Astrocyte (in vitro differentiated cells and primary cell): ENCODE measurements at places on chromosomes 7 and 10. TPM values are rescaled to one million over a fixed set of nuclear protein-coding genes. Genes with fewer than 3 reads are reported as not detected.

DNA sequence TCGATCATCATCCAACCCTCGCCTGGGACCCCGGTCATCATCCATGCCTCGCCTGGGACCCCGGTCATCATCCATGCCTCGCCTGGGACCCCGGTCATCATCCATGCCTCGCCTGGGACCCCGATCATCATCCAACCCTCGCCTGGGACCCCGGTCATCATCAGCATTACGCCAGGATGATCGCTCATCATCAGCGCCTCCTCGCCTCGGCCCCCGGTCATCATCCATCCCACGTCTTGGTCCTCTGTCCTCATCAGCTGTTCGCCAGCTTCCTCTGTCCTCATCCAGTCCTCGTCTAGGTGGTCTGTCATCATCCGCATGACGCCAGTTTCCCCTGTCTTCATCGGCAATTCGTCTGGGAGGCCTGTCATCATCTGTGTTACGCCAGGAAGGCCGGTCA lies 12.7 kb downstream of the NANOS1 start:
- DNase-seq = no peak

DNA sequence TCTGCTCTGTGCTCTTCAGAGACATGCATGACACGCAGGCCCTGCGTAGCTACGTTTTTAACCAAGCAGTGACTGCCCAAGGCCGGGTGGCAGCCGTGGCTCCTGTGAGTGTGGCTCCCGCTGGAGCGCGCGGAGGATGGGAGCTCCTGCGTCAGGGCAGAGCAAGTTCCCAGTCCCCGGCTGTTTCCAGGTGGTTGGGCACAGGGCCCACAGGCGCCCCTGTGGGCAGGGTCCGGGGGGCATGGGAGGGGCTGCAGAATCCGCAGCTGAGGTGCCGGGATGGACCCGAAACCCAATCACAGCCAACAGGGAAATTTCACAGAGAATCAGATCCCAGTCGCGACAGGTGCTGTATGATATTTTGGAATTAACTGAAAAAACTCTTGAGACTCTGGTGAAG lies 9.8 kb downstream of the NKX6-2 start:
- DNase-seq = no peak

- no peak for DNase-seq
These were observed 13.3 kb downstream of the ZNF804B start for GRCh38 chr7:88772776-88773175.

DNA sequence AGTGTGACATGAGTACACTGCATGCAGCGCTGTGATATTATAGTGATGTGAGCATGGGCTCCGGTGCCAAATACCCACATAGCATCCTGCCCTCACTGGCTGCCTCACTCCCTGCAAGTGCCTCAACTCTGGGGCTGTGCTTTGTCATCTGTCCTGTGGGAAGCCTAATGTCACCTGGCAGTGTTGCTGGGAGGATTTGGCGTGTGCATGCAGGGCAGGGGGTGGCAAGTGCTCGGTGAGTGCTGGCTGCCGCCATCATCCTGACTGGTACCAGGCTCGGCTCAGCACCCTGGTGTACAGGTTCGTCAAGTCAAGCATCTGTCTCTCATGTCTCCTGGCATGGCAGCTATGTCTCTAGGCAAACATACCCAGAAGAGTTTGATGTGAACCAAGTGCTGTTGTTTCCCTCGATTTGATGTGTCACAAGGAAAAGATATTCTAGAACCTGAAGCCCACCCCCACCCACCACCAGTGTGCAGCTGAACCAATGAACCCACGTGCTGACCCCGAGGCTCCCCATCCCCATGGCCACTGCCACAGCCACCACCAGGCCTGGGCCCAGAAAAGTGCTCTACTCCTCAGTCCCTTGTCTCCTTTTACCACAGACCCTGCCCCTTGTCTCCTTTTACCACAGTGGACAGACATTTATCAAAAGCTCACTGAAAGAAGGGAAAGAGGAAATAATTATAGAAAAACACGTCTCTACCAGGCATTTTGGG lies 135.8 kb downstream of the MAPK8 start:
- no peak for DNase-seq

Gene PLPP4
- 44.1 and 45.1 TPM in 2 replicates for total RNA-seq

DNA sequence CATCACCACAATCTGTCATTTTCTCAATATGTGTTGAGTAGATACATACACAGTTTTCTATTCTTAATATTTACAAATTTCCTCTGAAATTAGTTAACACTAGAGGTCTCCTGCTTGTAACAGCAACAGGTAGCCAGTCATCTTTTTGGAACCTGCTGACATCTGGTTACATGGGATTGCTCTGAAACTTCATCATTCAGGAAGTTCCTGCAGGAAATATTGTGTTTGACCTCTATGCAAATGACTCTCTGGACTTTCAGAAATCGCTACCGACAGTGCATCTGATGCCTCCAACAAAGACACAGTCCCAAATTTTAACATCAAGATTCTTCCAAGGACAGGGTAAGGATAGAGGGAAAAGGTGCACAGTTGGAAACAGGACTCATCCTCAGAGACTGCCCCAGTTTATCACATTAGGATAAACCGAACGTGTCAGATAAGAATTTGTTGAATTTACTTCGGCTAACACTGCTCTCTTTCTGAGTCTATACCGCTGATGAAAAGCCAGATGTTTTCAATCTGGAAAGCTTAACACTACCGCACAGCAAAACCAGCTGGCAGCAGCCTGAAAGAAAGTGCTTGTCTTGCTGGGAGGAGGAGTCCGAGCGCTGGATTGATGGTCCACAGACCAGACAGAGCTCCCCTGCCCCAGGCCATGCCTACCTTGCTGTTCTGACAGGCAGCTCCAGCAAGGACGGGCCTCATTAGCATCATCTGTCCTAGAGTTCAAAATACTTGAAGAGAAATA lies 633.4 kb downstream of the PARD3 start:
- DNase-seq = no peak

DNA sequence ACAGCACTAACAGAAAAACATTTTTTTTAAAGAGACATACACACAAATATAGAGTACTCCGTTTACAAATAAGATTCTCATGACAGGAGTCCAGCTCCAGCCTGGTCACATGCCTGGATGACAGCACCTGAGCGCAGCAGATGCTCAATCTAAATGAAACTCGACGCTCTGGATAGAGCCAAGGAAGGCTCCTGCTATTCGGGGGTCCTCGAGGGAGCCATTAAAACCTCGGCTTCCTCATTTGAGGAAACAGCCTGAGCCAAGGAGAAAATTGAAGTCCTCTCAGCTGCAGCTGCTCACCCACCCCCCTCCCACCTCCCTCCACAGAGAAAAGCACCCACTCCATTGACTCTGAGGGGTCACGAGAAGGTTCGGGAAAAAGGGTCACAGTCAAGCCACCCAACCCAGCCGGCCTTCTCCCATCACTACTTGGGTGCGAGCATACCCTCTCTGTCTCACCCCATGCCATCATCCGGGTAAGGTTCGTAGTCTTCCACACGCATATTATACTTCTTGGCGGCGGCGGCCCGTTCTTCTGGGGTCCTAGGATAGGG lies 673 bp downstream of the NDUFB8 start:
- no peak for DNase-seq
